ENCODE measurements at places on chromosomes 5 and 9. TPM values are rescaled to one million over a fixed set of nuclear protein-coding genes. Genes with fewer than 3 reads are reported as not detected.

GRCh38 chr5:54969856-54970828 lies 15.3 kb downstream of the ESM1 start:
- DNase-seq: no peak

DNA sequence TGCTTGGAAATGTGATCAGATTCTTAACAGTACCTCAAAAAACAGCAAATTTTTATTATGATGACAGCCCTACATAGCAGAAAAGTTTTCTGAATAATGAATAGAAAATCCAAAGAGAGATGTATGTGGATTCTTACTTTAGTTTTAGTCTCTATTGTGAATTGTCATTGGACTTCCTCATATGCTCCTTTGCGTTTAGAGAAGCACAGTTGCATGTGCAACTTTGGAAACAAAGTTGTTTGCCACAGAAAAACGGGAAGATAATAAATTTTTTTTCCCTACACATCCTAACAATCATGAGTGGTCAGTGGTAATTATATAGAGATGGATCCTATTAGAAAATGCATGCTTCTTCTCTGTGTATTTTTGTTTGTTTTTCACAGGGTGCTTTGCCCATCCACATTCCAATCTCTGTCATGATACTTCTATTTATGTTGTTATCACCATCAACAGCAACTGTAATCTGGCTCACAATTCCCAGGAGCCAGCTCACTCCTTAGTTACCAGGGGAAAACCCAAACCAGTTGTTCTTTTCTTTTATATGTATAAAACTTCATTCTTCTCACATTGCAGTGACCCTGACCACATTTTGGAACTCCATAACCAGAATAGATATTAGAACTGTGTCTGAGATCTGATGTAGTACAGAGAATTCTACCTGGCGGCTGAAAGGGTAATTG lies 118.7 kb downstream of the NDUFS4 start:
- no peak for DNase-seq

GNA14 gene
- 3.5 TPM for total RNA-seq

SPACA9 gene
- 5.9 TPM for total RNA-seq

MYO10 gene
- total RNA-seq: 20.0 TPM
